Right lung (tissue), 10 donors: ENCODE measurements at places on chromosomes 7 and 10. TPM values are rescaled to one million over a fixed set of nuclear protein-coding genes. Genes with fewer than 3 reads are reported as not detected.

GRCh38 chr10:68202960-68203353 is 29.0 kb downstream of the ATOH7 start:
- DNase-seq = no peak

GRCh38 chr7:17021205-17021604 is 139.4 kb upstream of the AGR3 start:
- no peak for DNase-seq

DNA sequence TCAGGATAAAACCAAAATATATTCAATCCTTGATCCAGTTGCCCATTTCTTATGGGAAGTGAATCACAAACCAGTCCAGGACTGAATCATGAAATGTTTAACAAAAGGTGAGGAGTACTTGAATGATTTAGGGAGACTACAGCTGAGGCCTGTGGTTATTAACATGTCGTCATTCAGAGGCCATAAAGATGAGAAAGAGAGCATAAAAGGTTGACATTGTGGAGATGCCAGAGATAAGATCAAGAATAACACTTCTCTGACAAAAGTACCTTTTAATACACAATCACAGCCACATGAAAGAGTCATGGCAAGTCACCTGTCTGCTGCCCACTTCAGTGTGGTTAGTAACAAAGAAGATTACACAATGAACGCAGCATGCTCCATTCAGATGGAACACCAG is 1195.7 kb upstream of the SORCS1 start:
- DNase-seq = no peak

- no peak for DNase-seq
Observed at GRCh38 chr7:72404743-72405142, 7.4 kb downstream of the CALN1 start.

DNA sequence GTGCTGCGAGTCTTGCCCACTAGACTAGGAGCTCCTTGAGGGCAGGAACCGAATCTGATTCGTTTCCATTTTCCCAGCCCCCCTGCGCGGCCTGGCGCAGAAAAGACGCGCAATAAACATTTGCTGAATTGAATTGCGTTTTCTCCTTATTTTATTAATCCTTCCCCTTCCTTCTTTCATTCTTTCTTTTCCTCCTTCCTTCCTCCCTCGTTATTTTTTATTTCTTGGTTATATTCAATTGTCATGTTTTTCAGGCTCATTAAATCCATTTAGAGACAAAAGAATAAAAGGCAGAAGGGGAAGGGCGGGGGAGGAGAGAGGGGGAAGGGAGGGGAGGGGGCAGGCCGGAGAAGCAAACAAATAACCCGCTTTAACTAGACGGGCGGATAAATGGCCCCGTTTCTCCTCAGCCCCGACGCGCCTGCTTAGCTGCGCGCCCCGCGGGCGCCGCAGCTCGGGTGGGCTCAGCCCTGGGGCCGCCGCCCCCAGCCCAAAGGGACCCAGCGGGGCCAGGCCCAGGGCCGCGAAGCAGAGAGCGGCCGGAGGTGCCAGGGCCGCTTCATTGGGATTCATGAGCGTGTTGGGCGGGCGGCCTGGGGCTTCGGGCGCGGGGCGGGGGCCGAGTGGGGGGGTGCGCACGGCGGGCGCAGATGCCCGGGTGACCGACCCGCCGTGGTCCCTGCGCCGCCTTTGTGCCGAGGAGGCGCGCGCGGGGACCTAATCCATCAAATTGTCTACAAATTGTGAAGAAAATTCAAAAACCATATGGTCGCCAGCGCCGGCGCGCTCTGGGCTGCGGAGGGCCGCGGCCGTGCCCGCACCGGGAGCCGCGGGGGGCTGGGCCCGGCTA is 5.0 kb downstream of the LBX1 start:
- no peak for DNase-seq

GRCh38 chr10:110425684-110426293 is 71.9 kb upstream of the DUSP5 start:
- no peak for DNase-seq

- no peak for DNase-seq
Observed at GRCh38 chr7:100220586-100221230, 959 bp downstream of the PVRIG start.

DNA sequence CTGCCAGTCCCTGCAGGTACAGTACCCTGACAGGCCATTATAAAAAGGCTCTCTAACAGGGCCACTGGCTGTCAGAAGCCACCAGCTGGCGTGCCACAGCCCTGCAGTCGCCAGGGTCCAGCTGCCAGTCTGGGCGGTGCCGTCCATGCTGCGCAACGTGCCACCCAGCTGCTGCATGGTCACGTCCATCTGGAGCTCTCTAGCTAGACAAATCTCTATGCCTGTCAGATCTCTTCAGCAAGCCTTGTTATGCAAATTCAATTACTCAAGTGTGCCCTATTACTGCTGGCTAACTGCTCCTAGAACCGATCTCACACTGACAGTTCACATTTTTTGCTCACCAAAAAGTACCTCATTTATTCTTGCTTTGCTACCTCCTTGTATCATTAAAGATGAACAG is 75.9 kb downstream of the HIBADH start:
- no peak for DNase-seq

DNA sequence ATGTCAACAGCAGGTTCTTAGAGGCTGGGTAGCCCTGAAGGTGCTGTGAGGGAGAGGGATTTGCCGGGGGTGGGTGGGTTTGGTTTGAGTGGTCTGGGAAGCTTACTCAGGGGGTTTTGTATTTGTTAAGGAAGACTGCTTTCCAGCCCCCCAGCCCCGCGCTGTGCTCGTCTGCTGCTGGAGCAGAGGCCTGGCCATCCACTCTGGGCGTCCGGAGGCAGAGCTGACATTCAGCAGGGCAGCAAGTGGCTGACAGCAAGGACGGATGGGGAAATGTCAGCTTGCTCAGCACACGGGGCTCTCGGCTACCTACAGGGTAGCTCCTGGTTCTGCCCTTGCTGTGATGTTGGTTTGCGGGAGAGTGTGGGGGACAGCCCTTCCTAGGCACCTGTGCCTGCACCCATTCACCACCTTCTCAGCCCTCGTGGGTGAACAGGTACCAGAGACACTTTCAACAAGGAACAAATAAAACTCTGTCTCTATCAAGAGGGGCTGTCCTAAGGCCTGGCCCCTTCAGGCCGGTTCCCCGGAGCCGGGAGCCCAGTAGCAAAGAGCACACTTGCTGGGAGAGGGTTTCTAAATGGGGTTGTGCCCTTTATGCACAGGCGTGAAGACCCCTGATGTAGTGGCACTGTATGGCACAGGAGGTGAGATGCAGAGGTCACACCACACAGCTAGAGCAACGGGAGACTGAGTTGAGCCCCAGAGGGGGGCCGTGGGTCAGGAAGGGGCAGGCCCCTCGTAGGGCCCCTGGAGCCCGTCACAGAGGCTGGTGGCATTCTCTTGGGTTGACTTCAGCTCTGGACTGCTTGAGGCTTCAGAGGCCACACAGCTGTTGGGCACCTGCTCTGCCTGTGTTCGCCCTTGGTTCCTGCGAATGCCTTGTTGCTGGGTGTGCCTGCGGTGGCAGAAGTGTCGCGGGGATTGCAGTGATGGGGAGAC is 72.2 kb upstream of the SHH start:
- no peak for DNase-seq

DNA sequence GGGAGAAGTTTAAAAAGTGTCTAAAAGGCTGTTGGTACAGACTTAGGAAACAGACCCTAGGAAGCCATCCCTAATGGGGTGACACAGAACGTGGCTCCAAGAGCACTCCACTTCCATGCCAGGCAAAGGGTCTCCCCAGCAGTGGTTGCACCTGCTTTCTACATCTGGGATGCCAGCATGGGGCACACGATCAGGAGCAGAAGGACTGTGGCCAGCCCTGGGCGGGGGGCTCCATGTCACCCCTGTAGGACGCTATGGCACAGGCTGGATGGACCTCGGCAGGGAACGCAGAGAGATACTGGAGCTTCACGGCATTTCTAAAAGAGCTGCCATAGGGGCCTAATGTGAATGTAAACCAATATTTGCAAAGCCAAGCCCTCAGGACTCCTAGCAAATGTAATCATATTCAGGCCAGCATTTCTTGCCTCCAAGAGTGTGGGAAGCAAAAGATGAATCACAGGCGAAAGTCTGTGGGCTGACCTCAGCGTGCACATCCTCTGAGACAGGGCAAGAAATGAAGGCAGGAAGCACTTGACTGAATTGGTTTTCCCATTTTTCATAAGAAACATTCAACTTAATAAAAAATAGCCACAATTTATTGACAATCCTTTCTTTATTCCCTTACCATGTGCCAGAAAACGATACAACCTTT is 93.9 kb downstream of the ATXN7L1 start:
- no peak for DNase-seq

DNA sequence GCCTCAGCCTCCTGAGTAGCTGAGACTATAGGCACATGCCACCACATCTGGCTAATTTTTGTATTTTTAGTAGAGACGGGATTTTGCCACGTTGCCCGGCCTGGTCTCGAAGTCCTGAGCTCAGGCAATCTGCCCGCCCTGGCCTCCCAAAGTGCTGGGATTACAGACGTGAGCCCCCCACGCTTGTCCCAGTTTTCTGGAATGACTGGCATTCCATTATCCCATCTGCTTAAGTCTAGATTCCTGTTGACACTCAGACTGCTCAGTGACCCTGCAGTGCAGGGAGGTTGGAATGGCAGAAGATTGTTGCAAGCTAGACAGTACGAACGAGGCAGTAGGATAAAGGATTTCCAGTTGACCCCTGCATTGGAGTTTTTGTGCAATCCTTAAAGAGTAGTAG is 135.1 kb upstream of the NPS start:
- no peak for DNase-seq

- DNase-seq = no peak
Observed at GRCh38 chr7:149764481-149765398, 8.6 kb downstream of the ZNF467 start.

- DNase-seq = no peak
Observed at GRCh38 chr10:100890673-100891317, 22.0 kb upstream of the SLF2 start.

DNA sequence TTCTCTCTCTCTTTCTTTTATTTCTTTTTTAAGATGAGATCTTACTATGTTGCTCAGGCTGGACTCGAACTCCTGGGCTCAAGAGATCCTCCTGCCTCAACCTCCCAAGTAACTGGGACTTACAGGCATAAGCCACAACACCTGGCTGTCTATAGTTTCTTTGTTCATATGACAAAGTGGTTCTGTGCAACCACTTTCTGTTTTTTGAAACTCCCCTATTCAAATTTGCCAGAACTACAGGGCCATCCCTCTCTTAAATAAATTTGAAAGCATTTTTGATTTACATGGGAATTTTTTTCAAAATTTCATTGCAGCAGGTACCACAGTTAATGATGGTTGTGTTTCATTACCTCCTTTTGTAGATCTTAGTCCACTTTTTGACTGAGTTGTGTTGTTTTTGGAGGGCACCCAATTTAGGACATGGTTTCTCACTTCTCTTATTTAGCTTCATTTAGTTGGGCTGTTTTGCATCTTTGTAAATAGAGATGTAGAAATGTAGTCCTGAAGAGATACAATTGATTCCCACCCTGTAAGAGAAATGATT is 119.2 kb downstream of the LRRC4 start:
- DNase-seq = no peak

GRCh38 chr10:124322191-124322980 is 96.3 kb downstream of the OAT start:
- no peak for DNase-seq

DNA sequence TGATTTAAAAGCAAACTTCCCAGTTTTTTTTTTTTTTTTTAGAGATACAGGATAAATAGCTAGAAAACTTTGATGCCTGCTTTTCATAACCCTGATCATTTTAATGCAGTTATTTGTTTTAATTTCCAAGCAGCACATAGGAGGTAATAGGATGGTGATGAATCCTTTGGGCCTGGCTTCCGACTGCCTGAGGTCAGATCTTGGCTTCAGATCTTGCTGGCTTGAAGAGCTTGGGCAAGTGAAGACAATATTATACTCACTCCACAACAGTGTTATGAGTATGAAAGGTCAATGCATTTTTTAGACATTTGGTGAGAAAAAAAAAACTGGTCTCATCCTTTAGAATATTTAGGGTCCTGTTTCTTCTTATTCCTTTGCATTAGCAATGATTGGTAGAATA is 124.8 kb upstream of the PRKCQ start:
- DNase-seq = no peak

DNA sequence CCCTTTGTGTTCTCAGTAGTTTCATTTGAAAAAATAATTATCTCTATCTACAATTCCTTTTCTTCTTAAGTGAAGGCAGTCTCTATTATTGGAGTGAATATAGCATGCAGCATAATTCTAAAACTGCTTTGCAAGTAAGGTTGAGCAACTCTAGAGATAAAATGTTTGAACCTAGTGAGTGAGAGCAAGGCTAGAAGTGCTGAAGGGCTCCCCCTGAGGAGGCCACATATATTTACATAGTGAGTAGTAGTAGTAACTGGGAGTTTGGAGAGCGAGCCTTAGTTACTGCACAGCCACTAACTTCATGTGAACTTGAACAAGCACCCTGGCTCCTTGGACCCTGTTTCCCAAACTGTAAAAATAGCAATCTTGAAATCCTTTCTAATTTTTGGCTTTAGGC is 141.5 kb upstream of the DKK1 start:
- DNase-seq = no peak

DNA sequence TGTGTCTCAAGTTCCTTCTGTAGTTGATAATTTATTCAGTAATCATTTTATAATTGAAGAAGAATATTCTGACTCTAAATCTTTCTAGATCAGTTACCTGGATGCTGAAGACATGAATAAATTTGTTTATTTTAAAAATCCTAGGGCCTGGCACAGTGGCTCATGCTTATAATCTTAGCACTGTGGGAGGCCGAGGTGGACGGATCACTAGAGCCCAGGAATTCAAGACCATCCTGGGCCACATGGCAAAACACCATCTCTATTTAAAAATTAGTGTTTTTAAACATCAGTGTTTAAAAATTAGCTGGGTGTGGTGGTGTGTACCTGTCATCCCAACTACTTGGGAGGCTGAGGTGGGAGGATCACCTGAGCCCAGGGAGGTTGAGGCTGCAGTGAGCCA is 9.3 kb downstream of the POR start:
- DNase-seq = no peak

The NPFFR1 gene
- polyA plus RNA-seq = 0.56 TPM

The FGFBP3 gene
- polyA plus RNA-seq = 4.1 TPM

The TBX20 gene
- not detected for polyA plus RNA-seq

The UPK3B gene
- 11.5 TPM for polyA plus RNA-seq

The EPO gene
- 0.24 TPM for polyA plus RNA-seq

The CCZ1B gene
- 95.7 TPM for polyA plus RNA-seq

The TMEM270 gene
- not detected for polyA plus RNA-seq

The VWA2 gene
- polyA plus RNA-seq = 28.0 TPM

The CACNB2 gene
- polyA plus RNA-seq = 11.4 TPM

The PLXDC2 gene
- 120 TPM for polyA plus RNA-seq

The CYP2C9 gene
- polyA plus RNA-seq = 0.60 TPM

The UCN3 gene
- polyA plus RNA-seq = 0.54 TPM

The ZNF789 gene
- 56.5 TPM for polyA plus RNA-seq

The PTPN20 gene
- polyA plus RNA-seq = 7.8 TPM

The POP7 gene
- polyA plus RNA-seq = 31.3 TPM

The SERPINE1 gene
- polyA plus RNA-seq = 3.6 TPM
